Non-pigmented ciliary epithelial cell (primary cell): ENCODE measurements at places on chromosomes 11 and 22.

GRCh38 chr11:33867996-33868646 lies 23.8 kb downstream of the LMO2 start:
- no peak for DNase-seq

- DNase-seq = no peak
Observed at GRCh38 chr22:28299309-28299708, 380.3 kb upstream of the PITPNB start.

DNA sequence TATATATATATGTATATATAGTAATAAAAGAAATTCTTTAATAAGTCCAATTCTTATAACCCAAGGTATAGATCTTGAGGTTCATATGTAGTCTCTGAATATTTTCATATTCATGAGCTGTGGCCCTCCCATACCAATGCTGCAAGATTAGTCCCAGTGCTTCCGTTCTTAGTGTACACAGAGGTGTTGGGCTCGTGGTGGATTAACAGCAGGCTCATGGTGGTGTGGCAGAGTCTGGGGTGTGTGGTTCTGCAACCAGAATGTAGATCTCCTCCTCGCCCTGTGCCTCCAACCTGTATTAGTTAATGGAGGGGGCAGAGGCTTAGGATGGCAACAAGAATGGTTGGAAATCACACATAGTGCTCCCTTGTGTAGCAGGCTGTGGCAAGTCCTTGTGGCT lies 16.8 kb downstream of the PRDM10 start:
- DNase-seq = no peak

- DNase-seq = no peak
Observed at GRCh38 chr11:117691218-117691514, 105.8 kb downstream of the DSCAML1 start.

DNA sequence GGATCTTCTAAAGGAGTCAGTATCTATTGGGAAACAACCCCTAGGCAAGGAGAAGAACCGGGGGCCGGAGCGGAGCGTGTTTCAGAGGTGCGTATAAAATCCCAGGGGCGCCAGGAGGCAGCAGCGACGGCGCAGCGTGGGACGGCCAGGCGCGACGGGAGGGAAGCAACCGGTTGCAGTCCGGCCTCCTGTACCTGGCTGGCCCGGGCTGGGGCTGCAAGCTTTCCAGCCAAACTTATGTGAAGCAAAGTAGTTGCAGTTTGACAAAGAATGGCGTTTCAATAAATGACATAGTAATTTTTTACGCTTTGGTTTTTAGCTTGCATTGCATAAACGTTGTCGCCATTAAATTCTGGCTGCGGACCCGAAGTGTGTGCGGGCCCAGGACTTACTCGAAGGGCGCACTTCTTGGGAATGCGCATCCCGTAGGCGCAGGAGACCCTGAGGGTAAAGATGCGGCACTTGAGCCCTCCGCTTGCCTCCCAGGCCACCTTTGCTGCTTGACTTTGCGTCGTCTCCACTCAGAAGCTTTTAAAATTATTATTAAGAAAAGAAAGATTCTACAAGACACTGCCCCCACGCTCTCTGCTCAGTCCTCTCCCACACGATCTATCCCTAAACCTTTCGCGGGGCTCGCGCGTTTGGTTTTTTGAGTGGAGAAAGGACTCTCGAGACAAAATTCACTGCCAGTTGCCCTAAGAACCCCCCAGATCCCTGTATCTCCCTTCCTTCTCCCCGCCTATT lies 1.6 kb upstream of the WT1 start:
- DNase-seq = no peak

DNA sequence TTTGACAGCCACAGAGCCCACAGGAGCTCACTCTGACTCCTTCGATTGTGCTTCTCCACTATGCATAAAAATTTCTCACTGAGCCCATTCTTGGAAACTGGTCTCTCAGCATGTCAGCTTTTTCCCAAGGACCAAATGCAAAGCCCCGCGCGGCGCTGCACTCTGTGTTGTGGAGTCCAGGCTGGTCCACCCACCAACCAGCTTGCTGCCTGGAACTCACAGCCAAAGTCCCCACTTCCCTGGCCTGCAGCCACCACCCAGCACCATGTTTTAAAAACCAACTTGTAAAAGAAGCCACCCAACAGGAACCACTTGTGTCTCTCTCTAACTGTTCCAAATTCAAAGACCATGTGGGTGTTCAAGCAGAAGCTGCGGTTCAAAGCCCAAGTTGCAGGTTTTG lies 124.4 kb downstream of the SPATA19 start:
- no peak for DNase-seq

GRCh38 chr22:46007003-46007847 lies 30.3 kb upstream of the WNT7B start:
- DNase-seq = no peak

- DNase-seq = no peak
Observed at GRCh38 chr11:73337846-73338245, 29.8 kb downstream of the ARHGEF17 start.

DNA sequence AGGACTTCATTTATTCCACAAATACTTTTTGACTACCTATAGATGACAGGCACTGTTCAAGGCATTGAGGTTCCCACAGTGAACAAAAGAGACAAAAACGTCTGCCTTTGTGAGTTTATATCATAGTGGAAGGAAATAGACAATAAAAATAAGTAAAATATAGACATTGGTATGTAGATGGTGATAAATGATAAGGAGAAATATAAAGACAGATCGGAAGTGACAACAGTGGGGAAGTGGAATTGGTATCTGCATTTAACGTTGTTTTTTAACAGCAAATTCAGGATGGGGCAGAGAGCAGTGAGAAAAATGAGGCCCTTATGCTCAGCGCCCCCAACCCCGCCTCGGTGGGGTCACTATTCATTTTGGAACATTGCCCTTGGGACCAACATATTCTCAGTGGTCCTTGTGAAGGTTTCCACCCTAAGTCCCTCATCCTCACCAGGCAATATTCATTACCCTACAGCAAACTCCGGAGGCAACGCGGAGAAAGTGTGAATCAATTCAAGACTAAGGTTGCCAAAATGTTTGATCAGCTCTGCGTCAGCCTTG lies 627 bp upstream of the PEX26 start:
- DNase-seq = no peak

GRCh38 chr22:21013657-21014201 lies 1.2 kb upstream of the P2RX6 start:
- DNase-seq = no peak

- DNase-seq = no peak
Observed at GRCh38 chr11:13674799-13675509, 6.5 kb downstream of the FAR1 start.
